Tongue (tissue), 3 donors: ENCODE measurements at places on chromosomes 11 and 22. TPM values are rescaled to one million over a fixed set of nuclear protein-coding genes. Genes with fewer than 3 reads are reported as not detected.

Gene SPI1
- 5.0 TPM for total RNA-seq

Gene KBTBD3
- 11.3 TPM for total RNA-seq

Gene PLEKHA7
- total RNA-seq, result 15.6 TPM

Gene IGSF22
- 6.2 TPM for total RNA-seq

Gene SCGB1D2
- total RNA-seq, result not detected

Gene DGCR6
- total RNA-seq, result 24.4 TPM

Gene OR4A16
- total RNA-seq, result not detected

Gene RIN1
- 7.1 TPM for total RNA-seq

Gene CDC42EP1
- 25.5 TPM for total RNA-seq

Gene SCUBE1
- 0.41 TPM for total RNA-seq

Gene PNPLA3
- 0.51 TPM for total RNA-seq

Gene PTGDR2
- total RNA-seq, result 1.3 TPM

Gene MUC2
- total RNA-seq, result 1.8 TPM

Gene BCL2L13
- 61.5 TPM for total RNA-seq

Gene OR6X1
- not detected for total RNA-seq

Gene OR51B5
- total RNA-seq, result not detected

Gene MS4A4E
- total RNA-seq, result not detected

Gene GAL3ST3
- not detected for total RNA-seq

Gene OR2AT4
- not detected for total RNA-seq

Gene RASGRP2
- total RNA-seq, result 30.8 TPM

Gene TYR
- total RNA-seq, result not detected

Gene MYOD1
- total RNA-seq, result 31.8 TPM

Gene RASSF10
- total RNA-seq, result 4.8 TPM

Gene TMEM121B
- 0.82 TPM for total RNA-seq

Gene OR51A4
- not detected for total RNA-seq

Gene SLC15A3
- 8.0 TPM for total RNA-seq

Gene FADS1
- 17.8 TPM for total RNA-seq

Gene SPDYC
- not detected for total RNA-seq

Gene DDTL
- total RNA-seq, result not detected

Gene OVOL1
- total RNA-seq, result 2.1 TPM

Gene MUC5AC
- not detected for total RNA-seq

Gene PDXP
- total RNA-seq, result 12.3 TPM
